Activated T-cell treated with anti-CD3 and anti-CD28 coated beads, Interleukin-2, amount 50 U/mL, for 48 hours (primary cell): ENCODE measurements at places on chromosomes 3 and 15.

DNA sequence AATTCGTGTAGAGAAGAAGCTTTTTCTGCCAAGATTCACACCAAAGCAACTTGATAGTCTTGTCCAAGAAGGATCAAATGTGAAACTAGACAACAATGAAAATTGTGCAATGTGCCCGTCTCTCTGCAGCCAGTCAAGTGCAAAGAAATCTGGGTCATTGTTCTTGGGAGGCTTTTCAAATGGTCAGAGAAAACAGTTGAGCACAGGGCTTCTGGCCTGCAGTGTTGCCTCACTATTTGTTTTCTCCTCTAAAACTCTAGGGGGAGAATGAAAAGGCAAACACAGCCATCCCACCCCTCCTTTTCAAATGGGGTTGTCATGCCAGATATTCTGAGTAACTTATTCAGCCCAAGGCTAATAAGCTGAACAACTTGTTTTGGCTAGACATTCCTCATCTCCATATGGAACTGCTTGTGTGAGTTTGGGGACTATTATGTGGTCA, 417.6 kb upstream of the CDIN1 start:
- no peak for DNase-seq

GRCh38 chr3:132006605-132007204, 28.1 kb downstream of the CPNE4 start:
- DNase-seq, result peak; percentile 35

DNA sequence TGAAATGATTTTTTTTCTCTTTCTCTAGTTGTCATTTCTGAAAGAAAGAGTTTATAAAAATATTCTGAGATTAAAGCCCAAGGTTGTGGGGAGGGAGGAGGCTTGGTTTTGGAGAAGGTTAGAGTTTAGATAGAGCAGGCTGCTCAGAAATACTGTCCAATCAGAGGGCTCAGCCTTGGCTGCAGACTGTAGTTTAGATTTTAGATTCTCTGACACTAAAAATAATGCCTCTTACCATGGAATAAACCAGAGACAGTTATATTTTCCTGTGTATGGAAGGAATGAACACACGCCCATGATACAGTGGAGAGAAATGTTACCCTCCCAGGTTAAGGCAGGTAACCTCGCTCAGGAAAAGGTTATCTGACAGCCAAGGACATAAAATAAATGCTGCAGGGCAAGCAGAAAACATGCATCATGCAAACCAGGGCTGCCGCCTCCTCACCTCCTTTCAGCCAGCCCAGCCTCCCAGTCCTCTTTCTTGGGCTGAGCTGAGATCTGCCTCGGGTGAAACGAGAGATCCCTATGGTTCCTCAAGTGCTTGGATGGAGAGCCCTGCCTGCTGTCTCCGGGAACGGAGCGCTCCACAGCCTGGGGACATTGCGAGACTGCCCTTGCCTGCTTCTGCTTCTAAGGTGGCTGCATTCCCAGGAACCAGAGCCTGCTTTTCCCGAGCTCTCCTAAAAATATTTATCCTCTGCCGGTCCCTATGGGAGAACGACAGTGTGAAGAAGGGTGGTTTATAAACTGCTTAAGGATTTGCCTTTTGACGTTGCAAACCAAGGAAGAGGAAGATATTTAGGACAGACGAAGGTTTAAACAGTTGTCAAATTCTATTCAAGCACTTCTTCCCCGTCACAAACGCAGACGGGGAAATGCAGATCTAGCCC, 848 bp downstream of the NCEH1 start:
- peak; percentile 38 for DNase-seq

- DNase-seq, result no peak
These were observed 167.3 kb downstream of the NECTIN3 start for GRCh38 chr3:111238885-111239284.

GRCh38 chr15:77013776-77014131, 18.8 kb downstream of the PSTPIP1 start:
- DNase-seq, result peak; percentile 88

- DNase-seq, result no peak
These were observed 430.2 kb downstream of the LPP start for GRCh38 chr3:188584162-188584529.

DNA sequence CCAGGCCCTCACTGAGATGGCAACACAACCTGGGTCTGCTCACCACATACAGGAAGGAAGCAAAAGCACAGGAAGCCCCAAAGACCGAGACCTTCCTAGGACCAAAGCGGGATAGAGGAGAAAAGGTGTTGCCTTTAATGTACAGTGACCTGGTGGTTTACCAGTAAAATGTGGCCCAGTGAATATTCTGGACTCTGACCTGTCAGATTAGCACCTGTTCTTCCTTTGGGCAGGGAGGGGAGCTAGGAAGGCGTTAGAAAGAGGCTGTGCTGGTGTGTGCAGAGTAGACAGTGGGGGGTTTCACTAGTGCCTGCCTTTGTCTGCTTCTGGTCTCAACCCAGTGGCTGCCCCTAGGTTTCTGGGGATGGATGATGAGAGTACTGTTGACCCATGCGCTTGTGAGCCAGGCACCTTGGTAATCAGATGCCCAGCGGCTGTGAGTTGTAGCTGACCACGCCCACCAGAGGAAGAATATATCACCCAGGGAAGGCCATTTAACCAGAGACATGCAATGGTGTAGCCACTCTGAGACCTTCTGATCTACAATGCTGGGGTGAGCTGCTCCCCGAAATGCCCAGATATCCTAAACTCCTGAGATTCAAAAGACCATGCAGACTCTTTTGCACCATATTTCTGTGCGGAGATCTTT, 90.1 kb upstream of the NEO1 start:
- DNase-seq, result no peak

- DNase-seq, result no peak
These were observed at the start of gene PRTG for GRCh38 chr15:55742927-55743728. TSS of gene PRTG (minus strand) at chr15:55743152. CDS start at chr15:55742931, 221 bp downstream.

DNA sequence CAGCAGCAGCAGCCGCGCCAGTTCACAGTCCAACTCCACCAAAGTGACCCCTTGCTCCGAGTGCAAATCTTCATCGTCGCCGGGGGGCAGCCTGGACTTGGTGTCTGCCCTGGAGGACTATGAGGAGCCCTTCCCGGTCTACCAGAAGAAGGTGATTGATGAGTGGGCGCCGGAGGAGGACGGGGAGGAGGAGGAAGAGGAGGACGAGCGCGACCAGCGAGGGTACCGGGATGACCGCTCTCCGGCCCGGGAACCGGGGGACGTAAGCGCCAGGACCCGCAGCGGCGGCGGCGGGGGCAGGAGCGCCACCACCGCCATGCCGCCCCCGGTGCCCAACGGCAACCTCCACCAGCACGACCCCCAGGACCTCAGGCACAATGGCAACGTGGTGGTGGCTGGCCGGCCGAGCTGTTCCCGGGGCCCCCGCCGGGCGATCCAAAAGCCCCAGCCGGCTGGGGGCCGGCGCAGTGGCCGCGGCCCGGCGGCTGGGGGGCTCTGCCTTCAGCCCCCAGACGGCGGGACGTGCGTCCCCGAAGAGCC, 224.1 kb upstream of the IL12A start:
- DNase-seq, result peak; percentile 26
